ENCODE measurements at places on chromosomes 3 and 15.

GRCh38 chr3:36713904-36714303 is 50.4 kb downstream of the DCLK3 start:
- DNase-seq = no peak

- no peak for DNase-seq
Observed at GRCh38 chr15:43408789-43409188, 37.9 kb downstream of the TUBGCP4 start.

DNA sequence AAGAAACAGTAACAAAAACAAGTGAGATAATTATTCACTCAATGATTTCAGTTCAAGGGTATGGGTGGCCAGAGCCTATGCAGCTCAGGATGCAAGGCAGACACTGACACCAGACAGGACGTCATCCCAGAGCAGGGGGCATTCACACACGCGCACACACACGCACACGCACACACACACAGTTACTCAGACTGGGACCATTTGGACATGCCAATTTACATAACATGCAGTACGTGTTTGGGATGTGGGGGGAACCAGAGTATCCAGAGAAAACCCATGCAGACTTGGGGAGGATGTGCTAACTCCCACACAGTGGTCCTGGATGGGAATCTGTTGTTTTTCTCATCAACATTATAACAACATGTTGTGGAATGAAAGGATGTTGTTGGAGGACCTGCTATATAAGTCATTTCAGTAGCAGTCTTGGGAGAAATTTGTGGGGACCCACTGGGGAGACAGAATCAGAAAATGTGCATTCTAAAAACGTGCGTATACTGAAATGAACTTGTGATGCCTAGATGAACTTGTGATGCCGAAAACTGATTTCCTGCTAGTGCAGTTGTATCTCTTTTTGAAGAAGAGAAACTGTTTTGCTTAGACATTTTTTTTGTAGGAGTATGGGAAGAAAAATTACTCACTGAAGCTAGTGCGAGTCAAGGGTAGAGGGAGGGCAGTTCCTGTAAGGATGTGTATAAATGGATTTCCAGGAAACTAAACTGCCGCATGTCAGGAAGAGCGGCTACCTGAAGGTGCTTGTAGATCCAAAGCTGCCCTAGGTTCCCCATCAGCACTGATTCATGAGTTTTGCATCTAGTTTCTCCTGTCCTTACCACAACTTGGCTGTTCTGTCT is 25.2 kb downstream of the CD200 start:
- no peak for DNase-seq

GRCh38 chr15:75452865-75453702 is 1.6 kb upstream of the SIN3A start:
- peak; percentile 65 for DNase-seq

DNA sequence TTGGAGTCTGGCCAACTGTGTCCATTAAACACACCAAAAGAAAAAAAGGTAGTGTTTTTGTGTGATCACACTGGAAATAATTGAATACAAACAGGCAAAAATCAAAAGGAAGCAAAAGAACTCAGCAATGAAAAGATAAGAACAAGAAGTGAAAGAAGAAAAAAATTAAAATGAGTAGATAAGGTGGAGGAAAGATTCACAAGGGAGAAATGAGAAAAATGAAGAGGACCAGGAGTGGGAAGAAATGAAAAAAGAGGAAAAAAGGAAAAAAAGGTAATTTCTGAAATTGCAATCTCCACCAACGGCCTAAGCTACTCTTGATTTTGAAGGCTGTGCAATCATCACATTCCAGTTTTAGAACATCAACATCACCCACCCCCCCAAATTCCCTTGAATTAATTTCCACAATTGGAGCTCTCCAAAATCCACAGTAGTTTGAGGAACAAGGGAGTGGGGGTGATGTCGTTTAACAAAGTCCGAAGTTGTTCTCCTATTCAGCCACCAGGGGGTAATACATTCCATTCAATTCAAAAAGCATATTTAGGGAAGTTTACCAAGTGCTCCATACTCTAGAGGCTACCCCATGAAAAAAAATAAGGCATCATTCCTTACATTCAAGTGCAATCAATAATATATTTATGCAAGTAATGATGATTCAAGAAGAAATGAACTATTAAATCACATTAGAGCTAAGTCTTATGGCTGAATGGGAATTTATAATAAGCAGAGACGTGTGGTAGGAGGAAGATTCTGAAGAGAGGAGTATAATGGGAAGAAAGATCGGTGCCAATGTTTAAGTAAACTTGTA is 37.4 kb downstream of the ZNF860 start:
- no peak for DNase-seq

- no peak for DNase-seq
Observed at GRCh38 chr15:32675466-32675865, 34.0 kb downstream of the SCG5 start.

DNA sequence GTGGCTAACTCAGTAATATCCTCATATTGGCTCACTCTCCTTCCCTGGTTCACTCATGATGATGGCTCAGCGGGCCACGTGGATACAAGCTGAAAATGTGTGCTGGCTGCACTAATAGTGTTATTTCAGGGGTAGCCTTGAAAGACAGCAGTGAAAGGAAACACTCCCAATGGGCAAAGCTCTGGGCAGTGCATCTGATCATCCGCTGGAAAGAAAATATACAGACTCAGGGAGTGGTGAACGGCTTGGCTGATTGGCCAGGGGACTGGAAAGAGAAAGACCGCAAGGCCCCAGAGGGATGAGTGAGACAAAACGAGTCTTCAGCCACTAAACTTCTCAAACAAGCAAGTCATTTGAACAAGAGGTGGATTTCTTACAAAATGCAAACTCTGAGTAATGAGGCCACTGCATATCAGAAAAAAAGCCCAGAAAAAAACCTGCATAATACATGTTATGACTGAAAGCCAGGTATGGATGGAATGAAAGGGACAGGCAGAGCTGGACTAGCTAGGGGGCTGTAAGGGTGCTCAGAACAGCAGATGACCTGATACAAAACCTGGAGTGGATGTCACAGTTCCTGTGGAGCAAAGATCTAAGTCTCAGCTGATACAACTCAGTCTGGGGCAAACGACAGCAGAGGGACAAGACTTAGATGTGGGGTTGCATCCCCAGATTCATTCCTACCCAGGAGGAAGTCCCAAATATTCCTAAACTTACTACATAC is 33.3 kb downstream of the CMTM6 start:
- no peak for DNase-seq

DNA sequence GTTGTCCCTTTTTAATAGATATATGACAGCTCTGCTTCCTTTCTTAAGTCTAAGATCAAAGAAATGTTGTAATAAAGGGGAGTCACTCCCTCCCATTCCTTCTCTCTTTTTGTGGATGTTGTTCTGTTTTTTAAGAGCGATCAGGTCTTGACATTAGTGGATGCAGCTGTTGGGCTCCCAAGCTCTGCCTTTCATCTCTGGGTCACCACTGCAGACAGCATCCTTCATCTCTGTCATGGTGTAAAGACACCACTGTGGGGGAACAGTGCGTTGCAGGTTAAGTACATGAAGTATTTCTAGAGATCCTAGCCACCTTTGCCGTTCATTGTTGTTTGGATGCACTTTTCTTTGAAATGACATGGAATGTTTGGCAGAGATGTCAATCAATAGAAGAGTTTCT is 17.7 kb downstream of the FNDC3B start:
- DNase-seq = no peak

GRCh38 chr15:49696433-49696832 is 75.6 kb downstream of the DTWD1 start:
- no peak for DNase-seq

GRCh38 chr3:128549283-128550112 is 56.5 kb upstream of the GATA2 start:
- DNase-seq = no peak

DNA sequence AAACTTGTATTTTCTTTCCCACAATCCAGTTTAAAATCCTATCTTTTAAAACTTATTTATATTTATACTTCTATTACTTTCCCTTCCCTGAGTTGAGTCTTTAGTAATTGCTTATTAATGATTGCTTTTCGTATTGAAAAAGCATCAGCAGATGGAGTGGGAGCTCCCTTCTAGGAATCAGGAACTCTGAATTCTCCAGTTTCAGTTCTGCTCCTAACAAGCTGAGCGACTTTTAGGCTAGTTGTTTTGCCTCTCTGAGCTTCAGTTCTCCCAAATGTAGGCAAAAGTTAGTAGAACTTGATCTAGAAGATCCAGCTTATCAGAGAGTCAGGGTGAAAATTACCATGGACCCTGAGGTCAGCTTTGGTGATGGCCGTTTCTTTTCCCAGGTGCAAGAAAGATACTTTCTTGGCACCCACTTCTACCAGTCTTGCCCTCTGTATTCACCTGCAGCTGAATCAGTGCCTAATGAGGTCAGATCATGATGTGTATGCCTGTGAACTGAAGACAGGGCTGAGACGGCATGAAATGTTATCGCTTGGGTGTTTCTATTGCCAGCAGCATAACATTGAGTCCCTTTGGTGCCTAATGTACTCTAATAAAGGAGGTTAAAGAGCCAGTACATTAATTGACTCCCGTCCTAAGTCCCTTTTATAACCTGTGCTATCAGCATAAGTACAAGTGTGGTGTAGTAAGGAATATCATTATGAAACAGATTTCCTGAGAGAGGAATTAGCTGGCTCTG is 194.5 kb upstream of the TBC1D5 start:
- no peak for DNase-seq

GRCh38 chr15:77335298-77335697 is 84.6 kb downstream of the PEAK1 start:
- no peak for DNase-seq

DNA sequence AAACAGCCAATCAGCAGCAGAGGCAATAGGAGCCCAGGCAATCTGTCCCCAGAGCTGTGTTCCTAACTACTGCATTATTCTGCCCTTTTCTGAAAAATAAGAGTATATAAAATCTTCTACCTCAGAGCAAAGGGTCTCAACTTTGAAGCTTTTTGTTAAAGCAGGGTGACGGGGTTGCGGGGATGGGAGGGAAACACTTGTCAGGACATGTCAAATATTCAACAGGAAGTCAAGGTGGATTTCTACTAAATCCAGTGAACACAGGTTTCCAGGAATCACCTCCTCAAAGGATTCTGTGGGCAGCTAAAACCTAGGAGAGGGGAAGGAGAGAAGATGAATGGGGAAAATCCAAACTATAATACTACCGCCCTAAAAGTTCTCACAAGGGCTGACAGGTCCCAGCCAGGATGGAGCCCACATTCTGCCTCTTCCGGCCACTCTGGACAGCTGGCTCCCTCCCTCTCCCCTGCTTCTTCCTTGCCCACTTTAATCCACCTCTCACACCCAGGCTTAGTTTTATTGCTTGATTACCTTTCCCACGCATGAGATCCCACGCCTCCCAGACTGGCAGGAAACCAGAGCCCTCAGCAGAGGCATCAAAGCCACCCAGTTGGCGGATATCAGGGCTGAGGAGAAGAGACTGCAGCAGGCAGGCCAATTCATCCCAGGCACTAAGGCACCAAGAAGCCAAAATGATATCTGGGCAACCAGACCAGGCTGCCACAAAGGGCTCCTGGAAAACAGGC is 77.2 kb downstream of the OSBPL10 start:
- DNase-seq = no peak

Data from activated naive CD4-positive, alpha-beta T cell treated with anti-CD3 and anti-CD28 coated beads, Interleukin-2, amount 50 U/mL, for 72 hours (primary cell).